ENCODE measurements at places on chromosomes 1 and 21.

GRCh38 chr1:59453297-59453968, 156.5 kb downstream of the FGGY start:
- no peak for DNase-seq

DNA sequence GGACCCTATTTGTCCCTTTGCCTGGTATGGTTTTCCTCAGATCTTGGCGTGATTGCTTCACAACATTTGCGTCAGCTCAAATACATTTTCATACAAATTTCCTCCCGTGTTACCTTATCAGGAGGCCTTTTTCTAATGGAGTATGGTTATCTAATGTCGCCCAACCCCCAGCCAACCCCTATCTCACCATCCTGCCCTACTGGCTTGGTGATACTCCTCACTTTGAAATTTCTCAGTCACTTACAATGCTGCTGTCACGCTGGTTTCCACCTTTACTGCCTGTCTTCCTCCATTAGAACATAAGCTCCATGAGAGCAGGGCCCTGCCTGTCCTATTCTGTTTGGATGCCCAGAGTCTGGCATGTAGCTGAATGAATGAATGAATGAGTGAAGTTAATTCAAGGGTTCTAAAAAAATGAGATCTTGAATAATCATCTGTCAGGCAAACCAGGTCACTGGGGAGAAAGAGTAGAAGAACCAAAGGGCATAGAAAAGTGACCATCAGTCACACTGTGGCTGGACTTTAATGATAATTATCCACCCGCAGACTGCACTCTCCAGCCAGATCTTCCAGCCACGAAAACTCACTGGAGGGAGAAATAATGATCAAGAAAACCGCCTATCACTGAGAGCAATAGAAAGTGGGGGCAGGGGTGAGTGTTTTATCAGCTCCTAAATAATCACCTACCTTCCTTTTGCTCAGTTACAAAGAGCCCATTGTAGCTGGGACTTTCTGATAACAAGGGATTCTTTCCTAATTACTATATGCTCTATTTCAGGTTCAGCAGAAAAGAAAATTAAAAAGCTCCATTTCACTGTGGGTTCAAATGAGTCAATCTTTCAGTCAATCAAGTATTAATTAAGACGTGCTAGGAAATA, 21.3 kb downstream of the KIAA0040 start:
- DNase-seq = no peak

DNA sequence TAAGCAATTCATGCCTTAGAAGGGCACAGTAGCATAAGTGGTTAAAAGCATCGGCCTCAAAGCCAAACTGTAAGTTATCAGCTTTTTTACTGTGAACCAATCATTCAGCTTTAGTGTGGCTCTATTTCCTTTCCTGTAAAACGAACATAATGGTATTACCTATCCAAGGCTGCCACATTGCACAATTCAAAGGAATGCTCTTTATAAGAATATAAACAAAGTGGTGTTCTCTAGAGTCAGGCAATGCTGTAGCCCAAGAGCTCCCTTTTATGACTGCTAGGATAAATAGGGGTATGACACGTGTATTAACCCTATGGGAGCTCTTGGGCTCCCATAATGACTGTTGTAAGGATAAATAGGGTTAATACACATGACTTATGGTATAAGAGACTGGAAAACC, 25.4 kb downstream of the INTS7 start:
- no peak for DNase-seq

DNA sequence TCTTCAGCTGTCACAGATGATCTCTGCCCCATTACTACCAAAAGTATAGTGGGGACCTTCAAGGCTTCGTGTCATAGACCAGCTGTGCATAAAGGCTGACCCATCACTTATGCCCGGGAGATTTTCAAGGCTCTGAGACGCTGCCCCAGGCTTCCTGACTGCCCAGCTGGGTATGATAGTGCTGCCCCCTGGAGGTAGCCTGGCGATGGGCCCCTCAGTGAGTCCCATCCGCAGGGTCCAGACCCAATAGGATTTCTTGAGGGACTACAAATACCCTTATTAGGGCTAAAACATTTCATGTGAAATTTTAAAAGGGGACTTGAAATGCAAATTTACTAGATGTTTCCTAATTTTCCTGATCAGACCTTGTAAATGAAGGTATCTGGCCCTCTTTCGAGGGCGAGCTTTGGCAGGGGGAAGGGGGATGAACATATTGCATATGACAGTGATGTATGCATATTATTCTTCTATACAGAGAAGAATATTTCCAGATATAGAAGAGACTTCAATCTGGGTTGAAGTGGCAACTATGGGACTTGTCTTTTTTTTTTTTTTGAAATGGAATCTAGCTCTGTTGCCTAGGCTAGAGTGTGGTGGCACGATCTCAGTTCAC, 11.7 kb upstream of the FCMR start:
- DNase-seq = peak; percentile 54

DNA sequence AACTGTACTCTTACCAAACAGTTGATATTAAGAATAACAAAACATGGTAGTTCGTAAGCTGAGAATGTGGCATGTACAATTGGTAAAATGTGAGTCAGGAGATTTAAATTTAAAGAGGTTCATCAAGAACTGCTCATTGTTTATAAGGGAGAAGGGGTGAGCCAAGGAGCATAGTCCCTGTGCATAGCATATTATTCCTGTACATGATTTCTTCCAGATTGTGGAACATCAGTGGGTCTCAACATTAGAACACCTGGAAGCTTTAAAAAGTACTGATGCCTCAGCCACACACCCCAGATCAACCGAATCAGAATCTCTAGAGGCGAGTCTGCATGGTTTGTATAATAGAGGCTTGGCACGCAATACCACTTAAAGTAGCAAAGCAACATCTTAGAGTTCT, 56.1 kb downstream of the KCTD3 start:
- DNase-seq = no peak

GRCh38 chr1:80214888-80215540, 1208.5 kb upstream of the ADGRL4 start:
- no peak for DNase-seq

DNA sequence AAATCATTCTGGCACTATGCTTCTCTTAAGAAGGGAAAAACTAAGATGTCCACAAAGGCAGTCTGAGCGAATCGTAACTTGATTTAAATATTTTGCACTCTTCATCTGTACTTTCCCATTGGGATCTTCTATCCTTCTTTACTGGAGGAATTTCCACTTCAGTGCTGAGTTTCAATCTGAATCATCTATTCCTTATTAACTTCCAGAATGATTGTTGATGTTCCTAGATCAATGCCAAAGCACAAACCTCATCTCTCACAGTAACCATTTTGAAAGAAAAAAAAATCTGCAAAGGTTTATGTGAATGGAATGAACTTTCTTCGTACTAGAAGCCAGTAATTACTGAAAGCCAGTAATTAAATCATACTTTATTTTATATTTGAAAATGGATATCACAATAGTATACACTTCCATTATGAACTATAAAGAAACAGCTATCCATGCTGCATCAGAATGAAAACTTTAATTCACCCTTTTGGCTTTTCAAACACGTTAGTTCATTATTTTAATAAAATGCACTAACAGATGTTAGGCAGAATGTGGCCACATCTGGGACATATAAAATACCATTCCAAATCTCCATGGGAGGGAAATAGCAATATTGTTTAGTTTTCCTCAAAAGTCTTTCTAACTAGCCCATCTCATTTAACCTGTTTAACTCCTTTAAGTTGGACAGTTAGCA, 5.5 kb upstream of the RNF2 start:
- no peak for DNase-seq

- no peak for DNase-seq
Observed at GRCh38 chr1:102628109-102628613, 480.2 kb downstream of the COL11A1 start.

- no peak for DNase-seq
Observed at GRCh38 chr1:152752225-152752624, 5.6 kb upstream of the KPRP start.

DNA sequence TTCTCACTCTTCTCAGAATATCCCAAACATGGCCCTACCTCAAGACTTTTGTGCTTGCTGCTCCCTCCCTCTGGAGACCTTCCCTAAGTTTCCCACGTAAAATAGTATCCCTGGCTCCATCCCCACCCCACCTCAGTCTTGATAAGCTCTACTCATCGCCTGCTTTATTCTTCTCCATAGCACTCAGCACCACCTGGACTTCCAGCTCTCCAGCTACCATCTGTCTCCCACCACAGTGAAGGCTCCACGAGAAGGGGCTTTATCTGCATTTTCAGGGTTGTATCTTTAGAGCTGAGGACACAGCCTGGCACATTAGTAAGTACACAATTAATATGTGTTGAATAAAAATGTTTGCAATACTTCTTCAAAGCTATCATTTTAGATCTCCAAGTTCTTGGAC, 37.8 kb downstream of the MAB21L3 start:
- no peak for DNase-seq

- peak; percentile 43 for DNase-seq
Observed at GRCh38 chr1:53448241-53448841, 10.9 kb upstream of the DMRTB1 start.

- DNase-seq = no peak
Observed at GRCh38 chr1:247468481-247469140, 10.7 kb upstream of the OR2B11 start.

DNA sequence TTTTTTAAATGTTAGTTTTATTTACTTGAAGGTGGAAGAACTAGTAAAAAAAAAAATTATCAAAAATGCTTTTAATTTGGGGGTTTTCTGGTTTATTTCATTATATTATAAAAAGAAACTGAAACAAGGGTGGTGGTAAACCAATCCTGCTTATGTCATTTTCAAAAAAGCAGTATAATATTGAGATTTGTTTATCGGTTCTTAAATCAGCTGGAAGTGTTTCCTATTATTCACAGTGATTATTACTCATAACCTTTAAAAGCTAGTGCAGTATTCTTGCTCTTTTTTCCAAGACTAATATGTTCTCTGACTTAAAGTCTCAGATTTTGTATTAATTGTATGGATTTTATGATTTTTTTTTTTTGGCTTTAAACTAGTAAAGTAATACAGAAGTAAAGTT, 5.4 kb upstream of the LRRC40 start:
- no peak for DNase-seq

- peak; percentile 40 for DNase-seq
Observed at GRCh38 chr1:83693427-83694126, 305.4 kb downstream of the TTLL7 start.

DNA sequence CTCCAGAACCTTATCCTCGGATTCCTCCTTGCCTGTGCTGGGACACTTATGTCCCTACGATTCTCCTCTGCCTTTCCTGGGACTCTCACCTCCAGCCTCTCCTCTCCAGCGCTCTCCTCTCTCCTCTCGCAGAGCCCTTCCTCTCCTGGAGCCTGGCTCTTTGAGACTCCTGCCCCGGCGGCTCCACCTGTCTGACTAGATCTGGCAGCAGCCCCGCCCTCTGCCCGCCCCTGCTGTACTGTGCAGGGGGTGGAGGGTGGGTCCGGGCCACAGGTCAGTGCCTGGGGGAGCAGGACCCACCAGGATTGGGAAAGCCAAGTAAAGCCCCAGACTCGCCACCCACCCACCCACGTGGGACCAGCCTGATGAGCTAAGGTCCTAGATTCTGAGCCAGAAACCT, 1.6 kb downstream of the ELOVL1 start:
- peak; percentile 73 for DNase-seq

GRCh38 chr1:39266269-39266668, 61.8 kb downstream of the MACF1 start:
- DNase-seq = peak; percentile 21

- DNase-seq = peak; percentile 81
Observed at GRCh38 chr1:201184307-201185122, 6.1 kb upstream of the IGFN1 start.

DNA sequence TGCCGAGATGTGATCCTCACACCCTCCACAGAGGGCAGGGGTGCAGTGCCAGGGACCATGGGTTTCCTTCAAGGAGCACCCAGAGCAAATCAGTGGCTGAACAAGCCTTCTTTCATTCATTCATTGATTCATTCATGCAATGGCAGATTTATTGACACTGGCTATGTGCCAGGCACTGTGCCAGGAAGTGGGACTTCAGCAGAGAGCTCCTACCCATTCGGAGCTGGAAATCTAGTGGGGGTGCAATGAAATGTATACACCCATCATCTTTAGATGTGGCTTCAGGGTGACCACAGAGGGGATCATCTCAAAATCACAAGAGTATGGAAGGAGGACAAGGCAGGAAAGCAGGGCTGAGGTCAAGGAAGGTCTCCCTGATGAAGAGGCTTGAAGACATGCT, 18.9 kb downstream of the SLC6A9 start:
- no peak for DNase-seq

Data from ELF-1 (cell line).